ENCODE measurements at places on chromosomes 5 and 9.

- DNase-seq, result no peak
Measured at GRCh38 chr5:105752801-105753200, 1917.9 kb downstream of the EFNA5 start.

GRCh38 chr5:145824040-145824439 lies 11.1 kb downstream of the PRELID2 start:
- no peak for DNase-seq

- no peak for DNase-seq
Measured at GRCh38 chr5:157610990-157611389, 35.4 kb upstream of the ADAM19 start.

DNA sequence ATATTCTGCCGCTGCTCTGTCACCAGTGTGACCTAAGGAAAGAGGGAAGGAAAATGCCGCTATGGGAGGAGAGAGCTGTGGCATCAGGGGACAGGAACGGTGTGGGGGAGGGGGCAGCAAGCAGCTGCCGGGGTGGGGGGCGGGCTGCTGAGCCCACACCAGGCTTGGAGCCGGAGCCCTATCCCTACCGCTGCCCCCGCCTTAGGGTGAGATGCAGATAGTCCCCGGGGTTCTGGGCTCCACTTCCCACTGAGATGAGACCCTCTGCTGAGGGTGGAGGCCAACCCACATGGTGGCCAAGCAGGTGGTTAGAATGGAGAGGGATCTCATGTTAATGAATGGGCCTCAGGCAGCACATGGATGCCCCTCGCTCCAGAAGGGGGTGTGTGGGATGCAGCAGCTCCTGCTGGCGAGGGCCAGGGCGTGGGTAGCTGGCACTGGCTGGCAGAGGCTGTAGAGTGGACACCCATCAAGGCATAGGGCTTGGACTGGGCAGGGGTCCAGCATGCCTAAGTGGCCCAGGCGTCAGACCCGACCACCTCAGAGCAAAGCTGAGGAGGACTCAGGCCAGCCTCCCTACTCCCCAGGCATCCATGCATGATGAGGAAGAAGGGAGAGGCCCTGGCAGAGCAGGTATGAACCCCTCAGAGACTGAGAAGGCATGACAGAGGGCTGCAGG lies 131.5 kb downstream of the ZNF354C start:
- DNase-seq, result no peak

DNA sequence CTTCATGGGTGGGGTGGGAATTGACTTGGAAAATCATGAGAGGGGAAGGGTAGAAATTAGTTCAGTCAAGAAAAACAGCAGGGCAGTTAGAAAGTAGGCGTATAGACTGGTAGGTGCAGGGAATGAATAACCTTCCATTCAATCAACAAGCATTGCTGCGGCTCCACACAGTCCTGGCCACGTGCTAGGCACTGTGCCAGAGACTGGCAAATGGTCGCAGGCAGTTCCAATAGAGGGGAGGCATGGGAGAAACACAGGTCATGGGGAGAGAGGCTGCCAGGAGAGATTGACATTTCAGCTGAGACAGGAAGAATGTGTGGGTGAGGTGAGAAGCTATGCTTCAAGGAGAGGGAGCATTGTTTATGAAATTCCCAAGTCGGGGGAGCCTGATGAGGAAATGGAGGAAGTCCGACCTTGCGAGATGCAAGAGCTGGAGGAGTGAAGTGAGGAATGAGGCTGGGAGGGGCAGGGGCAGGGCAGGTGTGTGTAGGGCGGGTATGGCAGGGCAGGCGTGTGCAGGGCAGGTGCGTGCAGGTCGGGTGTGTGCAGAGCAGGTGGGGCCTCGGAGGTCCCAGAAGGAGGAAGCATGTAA lies 54.4 kb upstream of the PPARGC1B start:
- no peak for DNase-seq

GRCh38 chr9:116275418-116276195 lies 122.0 kb downstream of the PAPPA start:
- no peak for DNase-seq

DNA sequence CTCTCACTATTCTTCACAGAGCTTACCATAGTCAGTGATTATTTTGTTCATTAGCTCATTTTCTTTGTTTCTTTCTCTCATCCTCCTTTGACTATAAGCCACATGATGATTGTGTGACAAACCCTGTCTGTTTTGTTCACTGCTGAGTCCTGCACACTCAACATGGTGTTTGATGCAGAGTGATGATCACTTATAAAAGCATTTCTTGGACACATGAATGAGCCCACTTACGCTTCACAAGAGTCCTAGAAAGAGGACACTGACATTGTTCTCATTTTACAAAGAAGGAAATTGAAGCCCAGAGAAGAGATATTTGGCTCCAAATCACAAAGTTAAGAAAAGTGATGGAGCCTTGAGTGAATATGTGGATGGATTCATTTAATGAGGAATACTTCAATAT lies 13.4 kb downstream of the ABLIM3 start:
- DNase-seq, result no peak

- no peak for DNase-seq
Measured at GRCh38 chr9:120909904-120910303, 16.7 kb downstream of the TRAF1 start.

GRCh38 chr5:56827049-56827448 lies 11.7 kb downstream of the MAP3K1 start:
- DNase-seq, result no peak

DNA sequence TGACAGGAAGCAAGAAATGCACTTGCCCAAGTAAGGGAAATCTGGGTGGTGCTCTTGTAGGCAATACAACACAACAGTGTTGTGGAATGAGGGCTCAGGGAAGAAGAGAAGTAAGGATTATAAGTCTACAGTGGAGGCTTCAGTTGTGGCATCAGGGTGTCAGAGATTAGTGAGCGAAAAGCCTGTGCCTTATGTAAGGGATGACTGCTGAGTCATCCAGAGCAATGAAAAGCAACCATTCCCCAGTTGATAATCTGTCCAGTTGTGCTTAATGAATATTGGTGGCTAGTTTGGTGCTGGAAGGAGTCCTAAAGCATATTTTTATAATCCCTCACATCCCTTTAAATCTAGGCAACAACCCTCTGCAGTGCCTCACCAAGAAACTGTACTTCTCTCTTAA lies 42.0 kb downstream of the FBXO38 start:
- no peak for DNase-seq

DNA sequence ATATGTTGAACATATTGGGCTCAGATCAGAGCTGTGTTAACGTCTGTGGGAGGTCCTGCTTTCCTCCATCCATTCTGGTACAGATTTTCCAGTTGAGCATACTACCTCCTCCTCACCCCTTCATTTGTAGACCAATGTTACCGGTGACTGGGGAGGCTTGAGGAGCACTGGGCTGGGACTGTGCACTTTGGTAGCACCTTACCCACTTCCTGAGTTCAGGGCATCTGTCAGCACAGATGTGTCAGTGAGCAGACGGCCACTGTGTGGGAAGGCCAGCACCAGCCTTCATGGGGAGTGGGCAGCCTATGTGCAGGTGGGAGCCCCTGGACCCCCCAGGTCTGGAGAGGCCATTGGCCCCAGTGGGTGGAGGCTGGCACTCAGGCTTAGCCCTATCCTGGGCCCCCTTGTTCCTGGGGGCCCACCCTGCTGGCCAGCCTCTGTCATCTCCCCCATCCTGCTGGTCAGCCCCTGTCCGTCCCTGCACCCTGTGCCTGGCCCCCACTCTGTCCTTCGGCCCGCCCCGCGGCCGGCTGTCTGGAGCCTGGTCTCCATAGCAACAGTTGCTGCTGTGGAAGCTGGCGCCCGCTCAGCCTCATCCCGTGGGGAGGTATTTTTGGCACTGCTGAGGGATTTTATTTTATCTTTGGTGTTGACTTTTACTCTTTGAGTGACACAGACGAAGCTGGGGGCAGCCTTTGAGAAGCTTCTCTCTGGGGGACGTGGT lies 21.3 kb downstream of the WNK2 start:
- DNase-seq, result no peak

- DNase-seq, result no peak
Measured at GRCh38 chr9:113770396-113770795, 105.7 kb upstream of the ZNF618 start.

- no peak for DNase-seq
Measured at GRCh38 chr9:95103871-95104580, 213.5 kb downstream of the FANCC start.

- DNase-seq, result no peak
Measured at GRCh38 chr5:73969195-73970036, 343.4 kb downstream of the ARHGEF28 start.

- no peak for DNase-seq
Measured at GRCh38 chr5:10772901-10773585, 12.0 kb upstream of the DAP start.

- no peak for DNase-seq
Measured at GRCh38 chr5:179044765-179045164, 15.4 kb upstream of the ZNF354C start.

DNA sequence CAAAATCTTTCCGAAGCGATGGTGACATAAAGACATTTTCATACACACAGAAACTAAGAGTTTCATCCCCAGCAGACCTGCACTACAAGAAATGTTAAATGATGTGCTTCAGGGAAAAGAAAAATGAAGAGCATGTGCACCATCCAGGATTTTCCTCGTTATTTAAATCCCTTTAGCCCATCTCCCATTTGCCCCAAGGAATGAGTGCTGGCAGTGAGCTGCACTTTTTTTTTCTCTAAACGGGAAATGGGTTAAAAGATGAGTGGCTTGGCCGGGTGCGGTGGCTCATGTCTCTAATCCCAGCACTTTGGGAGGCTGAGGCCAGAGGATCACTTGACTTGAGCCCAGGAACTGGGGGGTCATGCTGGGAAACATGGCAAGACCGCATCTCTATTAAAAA lies 6.8 kb upstream of the LRRC14B start:
- no peak for DNase-seq

GRCh38 chr5:149450199-149450598 lies 71.1 kb upstream of the IL17B start:
- DNase-seq, result no peak

DNA sequence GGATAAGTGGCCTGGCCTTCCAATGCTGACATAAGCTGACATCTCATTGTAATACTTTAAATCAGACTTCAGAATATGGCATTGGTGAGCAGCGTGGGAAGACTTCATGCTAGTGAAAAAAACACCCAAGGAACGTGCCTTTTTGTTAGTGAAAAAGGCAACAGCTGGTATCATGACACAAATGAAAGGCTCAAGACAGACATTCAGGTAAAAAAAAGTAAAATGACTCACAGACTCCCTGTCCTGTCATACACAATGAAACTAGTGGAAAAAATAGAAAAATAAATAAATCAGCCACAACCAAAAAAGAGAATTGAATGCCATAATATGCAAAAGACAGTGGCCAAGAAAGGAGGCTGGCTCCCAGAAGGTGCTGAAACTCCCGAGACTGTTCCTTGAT lies 24.4 kb upstream of the PPP1R2B start:
- DNase-seq, result no peak

- no peak for DNase-seq
Measured at GRCh38 chr9:133274236-133275104, 531 bp downstream of the ABO start.

- no peak for DNase-seq
Measured at GRCh38 chr5:122880749-122881148, 35.3 kb downstream of the SNX24 start.

- no peak for DNase-seq
Measured at GRCh38 chr5:89930591-89931392, 478.8 kb downstream of the CETN3 start.

GRCh38 chr9:88733651-88734421 lies 198.9 kb downstream of the NXNL2 start:
- DNase-seq, result no peak

DNA sequence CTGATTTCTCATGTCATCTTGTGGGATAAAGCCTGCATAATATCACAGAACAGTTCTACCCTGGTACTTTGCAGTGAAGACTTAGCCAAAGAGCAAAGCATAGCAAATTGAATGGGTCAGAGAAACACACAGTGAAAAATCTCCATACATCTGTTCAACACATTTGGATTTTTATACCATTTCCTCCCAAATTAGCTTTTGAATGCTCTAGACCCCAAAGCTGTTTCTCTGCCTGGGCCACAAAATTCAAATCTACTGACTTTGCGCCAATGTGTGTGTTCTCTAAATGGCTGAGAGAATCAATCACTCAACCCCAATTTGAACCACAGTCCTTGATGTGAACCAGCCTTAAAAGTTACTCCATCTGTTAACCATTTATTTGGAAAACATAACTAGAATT lies 236.9 kb upstream of the NFIL3 start:
- no peak for DNase-seq

- DNase-seq, result no peak
Measured at GRCh38 chr5:87210743-87211142, 56.9 kb upstream of the RASA1 start.

DNA sequence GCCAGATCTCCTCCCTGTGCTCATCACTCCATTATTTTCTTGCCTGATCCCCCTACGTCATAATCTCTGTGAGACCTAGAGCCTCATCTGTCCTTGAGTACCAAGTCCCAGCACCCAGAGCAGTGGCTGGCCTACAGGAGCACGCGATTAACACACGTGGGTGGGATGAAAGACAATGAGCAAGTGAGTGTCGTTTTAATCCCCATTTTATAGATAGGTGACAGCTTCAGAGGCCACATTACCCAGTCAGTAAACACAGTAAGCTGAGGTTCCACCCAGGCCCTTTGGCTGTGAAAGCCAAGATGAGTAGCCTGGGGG lies 17.3 kb downstream of the TRUB2 start:
- no peak for DNase-seq

DNA sequence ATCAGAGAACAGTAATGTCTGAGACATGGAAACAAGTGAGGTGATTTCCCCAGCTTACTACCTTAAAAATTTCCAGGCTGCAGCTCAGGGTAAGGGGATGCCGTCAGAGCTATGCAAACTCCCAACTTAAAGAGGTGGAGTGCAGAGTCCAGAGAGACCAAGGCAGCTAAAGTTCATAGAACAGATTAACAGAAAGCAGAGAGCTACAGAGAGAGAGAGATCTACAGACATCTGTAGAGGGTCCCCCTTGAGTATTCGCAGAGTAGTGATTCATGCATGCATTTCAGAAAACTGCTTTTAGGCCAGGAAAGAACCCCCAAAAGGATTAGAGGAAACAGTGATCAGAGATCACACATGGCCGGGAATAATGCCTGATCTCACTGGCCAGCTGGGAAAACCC lies 306.2 kb upstream of the PUM3 start:
- DNase-seq, result no peak

Measured in cortex of kidney (tissue), 1 donor.